Stimulated activated CD4-positive, alpha-beta T cell treated with anti-CD3 and anti-CD28 coated beads, Interleukin-15, amount 100 ng/mL, for 24 hours (primary cell): ENCODE measurements at places on chromosomes 1 and 21.

- no peak for DNase-seq
Observed at GRCh38 chr1:39109644-39110043, 83.5 kb downstream of the NDUFS5 start.

GRCh38 chr1:240709676-240710075 lies 97.7 kb upstream of the GREM2 start:
- DNase-seq, result no peak

DNA sequence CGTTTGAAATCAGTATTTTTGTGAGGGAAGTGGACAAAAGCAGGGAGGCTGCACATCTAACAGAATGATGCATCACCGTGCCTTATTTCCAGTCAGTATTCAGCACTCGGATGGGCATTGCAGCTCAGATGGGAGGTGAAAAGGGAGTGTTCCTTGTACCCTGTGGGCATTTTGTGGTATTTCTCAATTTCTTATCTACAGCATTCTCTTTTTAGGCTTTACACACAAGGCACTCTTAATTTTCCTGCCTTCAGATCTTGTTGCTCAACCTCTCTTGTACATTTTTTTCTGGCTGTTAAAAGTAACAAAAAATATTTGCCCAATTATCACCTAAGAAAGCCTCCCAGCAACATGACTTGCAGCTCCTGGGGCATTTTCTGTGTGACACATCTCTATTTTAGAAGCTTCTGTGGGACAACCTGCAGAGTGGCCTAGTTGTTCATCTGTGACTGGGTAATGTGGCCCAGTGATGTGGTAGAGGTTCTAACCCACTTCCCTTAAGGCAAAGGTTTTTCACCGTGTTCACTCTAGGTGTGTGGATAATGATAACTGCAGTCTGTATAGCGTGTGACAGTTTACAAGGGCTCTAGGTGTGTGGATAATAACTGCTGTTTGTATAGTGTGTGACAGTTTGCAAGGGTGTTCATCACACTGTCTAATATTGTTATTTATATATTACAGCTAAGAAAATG lies 257.2 kb downstream of the PTGER3 start:
- DNase-seq, result no peak

- DNase-seq, result no peak
Observed at GRCh38 chr1:35536556-35537162, 20.5 kb downstream of the KIAA0319L start.

- no peak for DNase-seq
Observed at GRCh38 chr1:26025517-26025916, 3.9 kb downstream of the EXTL1 start.

- no peak for DNase-seq
Observed at GRCh38 chr21:46661642-46662366, 26.3 kb downstream of the PRMT2 start.

GRCh38 chr1:196317535-196318522 lies 290.4 kb downstream of the KCNT2 start:
- DNase-seq, result no peak

GRCh38 chr1:51555866-51556619 lies 37.0 kb upstream of the EPS15 start:
- DNase-seq, result no peak

- DNase-seq, result peak; percentile 87
Observed at GRCh38 chr1:84781946-84782771, 91.9 kb upstream of the SSX2IP start.

GRCh38 chr1:186634511-186634910 lies 45.7 kb downstream of the PTGS2 start:
- no peak for DNase-seq

DNA sequence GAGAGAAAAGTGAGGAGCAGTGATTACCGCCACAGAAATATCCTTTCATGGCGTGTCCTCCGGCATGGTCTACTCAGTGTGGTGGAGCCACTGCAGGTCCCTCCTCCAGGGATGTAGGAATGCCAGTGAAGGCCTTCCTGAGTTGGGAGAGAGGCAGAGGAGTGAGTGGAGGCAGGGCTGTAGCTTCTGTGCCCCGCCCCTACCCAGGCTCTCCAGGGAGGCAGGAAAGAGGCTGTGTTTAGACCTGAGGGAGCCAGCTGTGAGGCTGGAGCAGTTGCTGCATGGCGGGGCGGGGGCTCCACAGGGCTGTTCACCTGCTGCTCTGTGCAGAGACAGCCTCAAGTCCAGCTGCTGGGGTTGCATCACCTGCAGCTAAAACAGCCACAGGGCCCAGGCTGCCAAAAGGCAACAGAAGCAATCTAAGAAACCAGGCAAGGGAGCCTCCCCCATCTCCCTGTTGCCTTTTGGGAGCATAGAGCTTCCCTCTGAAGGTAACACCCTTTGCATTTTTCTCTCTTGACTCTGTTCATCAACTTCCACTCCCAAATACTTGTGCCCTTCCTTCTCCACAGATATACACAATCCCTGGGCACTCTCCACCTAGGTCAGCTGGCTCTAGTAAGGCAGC lies 801 bp upstream of the ANXA9 start:
- DNase-seq, result no peak

- DNase-seq, result no peak
Observed at GRCh38 chr21:46351476-46352163, 27.7 kb downstream of the PCNT start.

GRCh38 chr1:17273096-17273495 lies 24.2 kb downstream of the PADI3 start:
- DNase-seq, result no peak

- DNase-seq, result no peak
Observed at GRCh38 chr21:44295163-44295573, 4.7 kb upstream of the PFKL start.

GRCh38 chr1:68112835-68113243 lies 62.4 kb upstream of the DIRAS3 start:
- DNase-seq, result no peak

GRCh38 chr1:5312862-5313261 lies 658.5 kb downstream of the AJAP1 start:
- DNase-seq, result no peak

DNA sequence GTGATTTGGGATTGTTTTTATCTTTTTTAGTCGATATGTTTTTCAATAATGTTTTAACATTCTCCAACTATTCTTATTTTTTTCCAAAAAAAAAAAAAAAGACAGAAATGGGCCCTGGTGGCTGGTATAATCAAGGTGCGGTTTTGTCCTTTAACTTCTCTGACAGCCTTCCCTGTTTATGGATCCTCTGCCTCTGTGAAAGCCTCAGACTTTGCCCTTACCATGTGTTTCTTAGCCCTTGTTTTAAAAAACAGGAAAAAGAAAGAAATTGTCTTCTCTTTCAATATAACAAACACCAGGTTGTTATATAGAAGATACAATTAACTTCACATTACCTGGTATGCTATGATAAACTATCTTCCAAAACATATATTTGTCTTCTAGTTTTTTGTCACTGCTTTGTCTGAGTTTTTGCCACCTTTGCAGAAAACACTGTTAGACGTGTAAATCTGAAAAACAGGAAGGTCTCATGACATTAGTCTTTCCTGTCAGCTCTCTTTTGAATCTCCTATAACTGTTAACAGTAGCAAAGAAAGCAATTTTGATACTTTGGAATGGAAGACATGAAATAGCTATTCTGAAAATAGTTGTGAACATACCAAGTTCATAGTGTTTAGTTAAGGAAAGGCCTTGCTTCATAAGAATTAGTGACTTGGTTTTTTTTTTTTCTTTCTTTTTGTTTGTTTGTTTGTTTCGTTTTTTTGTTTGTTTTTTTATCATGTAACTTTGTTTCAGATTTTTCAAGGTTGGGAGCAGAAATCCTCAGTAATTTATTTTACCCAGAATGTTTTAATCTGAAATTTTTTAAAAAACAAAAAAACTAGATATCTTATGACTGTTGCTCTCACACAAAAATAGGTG lies 31.7 kb upstream of the CACYBP start:
- no peak for DNase-seq

DNA sequence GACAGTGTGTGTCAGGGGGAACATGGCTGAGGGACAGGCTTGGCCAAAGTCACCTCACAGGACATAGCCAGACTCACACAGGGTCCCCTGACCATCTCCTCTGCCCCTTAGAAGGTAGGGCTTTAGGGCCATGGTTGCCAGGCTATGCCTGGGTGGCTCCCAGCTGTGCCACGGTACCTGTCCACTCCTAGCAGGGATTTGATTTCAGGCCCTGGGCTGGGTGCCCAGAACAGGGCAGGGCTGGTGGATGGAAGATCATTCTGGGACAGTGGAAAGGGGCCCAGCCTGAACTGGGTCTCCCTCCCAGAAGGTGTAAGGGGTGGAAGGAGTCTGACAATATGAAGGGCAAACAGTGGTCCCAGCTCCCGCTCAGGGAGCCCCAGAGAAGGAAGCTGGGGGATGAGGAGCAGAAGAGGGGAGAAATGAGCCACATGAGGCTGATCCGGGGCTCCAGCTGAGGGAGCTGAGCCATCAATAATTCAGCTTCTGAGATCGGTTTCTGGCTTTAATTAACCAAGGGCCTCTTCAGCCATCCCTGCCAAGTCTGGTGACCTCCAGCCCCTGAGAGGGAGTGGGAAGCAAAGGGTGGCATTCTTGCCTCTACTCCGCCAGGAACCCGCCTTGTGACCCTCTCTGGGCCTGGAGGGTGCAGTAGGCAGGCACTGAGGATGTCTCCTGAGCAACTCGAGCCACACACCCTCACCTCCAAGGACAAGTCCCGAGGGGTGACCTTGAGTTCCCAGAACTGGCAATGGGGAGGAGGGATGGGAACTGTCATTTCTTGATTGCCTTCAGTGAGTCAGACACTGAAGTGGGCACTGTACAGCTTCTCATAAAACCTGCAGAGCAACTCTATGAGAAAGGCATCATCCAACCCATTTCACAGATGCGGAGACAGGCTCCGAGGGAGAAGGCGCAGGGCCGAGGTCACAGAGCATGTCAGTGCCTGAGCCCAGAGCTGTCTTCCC lies 2.1 kb downstream of the CD164L2 start:
- DNase-seq, result no peak

DNA sequence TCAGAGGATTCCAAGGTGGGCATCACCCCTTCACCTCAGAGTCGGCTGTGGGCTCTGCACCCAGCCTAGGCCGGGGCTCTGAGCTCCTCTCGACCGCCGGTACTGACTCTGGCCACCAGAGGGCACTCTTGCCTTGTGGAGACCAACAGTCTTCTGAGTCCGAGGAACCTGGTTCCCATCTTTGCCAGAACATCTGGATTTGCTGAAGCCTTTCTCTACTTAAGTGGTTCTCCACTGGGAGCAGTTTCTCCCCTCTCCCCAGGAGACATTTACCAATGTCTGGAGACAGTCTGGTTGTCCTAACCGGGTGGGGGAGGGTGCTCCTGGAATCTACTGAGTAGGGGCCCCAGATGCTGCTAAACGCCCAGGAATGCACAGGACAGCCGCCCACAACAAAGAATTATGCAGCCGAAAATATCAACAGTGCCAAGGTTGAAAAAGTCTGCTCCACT lies 9.4 kb downstream of the ETV3L start:
- peak; percentile 92 for DNase-seq

GRCh38 chr21:36630485-36631206 lies 68.3 kb upstream of the SIM2 start:
- DNase-seq, result peak; percentile 82

GRCh38 chr1:22104094-22104493 lies 38.8 kb downstream of the WNT4 start:
- DNase-seq, result no peak

DNA sequence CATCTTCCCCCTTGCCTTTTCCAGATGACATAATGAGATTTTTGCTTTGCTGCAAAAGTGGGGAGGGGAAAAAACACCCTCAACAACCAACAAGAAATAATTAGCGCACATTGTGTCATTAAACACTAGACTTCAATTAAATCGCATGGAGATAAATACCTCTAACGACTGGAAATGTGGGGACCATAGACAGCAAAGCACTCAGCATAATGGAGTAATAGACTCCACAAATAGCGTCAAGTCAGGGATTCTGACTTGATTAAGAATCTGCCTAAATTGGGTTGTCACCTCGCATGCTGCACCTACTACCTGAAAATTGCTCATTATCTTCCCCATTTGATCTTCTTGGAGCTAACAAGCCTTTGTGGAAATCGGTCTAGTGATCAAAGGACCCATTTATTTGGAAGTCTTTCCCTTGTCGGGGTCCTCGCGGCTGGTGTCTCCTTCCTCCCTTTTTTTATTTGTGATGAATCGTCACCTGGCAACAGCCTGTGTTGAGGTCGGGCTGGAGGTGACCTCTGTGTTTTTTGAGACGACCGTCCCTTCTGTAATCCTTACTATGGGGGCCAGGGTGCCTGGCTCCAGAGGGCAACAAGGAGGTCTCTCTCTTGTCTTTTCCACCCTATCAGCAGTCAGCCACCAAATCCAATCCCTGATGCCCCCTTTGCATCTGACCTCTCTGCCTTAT lies 75.3 kb upstream of the IGSF21 start:
- no peak for DNase-seq

GRCh38 chr1:100034470-100034869 lies 64.7 kb downstream of the SLC35A3 start:
- no peak for DNase-seq

DNA sequence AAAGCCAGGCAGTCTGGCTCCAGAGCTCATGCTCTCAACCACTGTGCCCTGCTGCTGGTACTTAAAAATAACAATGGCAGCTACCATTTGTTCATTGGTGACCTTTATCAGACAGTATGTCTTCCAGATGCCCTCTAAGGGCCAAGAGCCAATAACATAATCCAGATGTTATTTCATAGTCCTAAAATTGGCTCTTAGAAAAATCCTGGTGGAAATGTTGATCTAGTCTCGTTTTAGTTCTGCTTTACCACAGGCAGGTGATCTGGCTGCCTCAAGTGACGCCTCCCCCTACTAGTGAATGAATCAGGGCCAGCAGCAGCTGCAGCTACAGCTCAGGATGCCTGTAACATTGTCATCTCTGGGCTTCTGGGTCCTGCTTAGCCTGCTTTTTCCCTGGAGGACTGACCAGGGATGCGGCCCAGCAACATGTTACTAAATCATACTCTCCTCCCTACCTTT lies 12.6 kb upstream of the HMGN2 start:
- no peak for DNase-seq

- no peak for DNase-seq
Observed at GRCh38 chr1:183912265-183912886, 107.5 kb downstream of the RGL1 start.

GRCh38 chr1:17233675-17234320 lies 15.1 kb upstream of the PADI3 start:
- DNase-seq, result no peak

- peak; percentile 5 for DNase-seq
Observed at GRCh38 chr1:186899577-186899976, 70.8 kb downstream of the PLA2G4A start.

DNA sequence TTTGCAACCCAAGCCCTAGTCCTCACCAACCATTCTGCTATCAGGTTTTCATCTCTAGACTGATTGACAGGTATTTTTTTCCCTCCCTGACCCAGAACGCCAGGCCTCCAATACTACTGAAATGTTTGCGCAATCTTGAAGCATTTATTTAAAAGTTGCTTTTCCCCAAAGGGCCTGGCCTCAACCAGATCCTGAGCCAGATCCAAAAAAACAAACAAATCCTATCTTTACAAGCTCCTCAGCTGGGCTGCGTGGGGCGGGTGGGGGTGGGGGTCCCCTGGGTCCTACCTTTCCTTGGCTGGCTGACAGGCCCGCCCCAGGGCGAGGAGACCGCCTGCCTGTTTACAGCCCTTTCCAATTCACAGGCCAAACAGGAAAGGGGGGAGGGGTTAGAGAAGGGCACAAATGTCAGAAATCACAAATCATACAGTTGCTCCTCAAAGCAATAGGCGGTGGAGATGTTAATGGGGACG lies 98.8 kb downstream of the FOXD2 start:
- DNase-seq, result no peak
